ENCODE measurements at places on chromosomes 6 and 20.

GRCh38 chr6:1916334-1917070 is 306.8 kb downstream of the FOXC1 start:
- DNase-seq = no peak

- DNase-seq = no peak
Observed at GRCh38 chr6:27911956-27912446, at the start of gene OR2B2. TSS of gene OR2B2 (minus strand) at chr6:27912396. CDS start at chr6:27912319, 77 bp downstream.

- no peak for DNase-seq
Observed at GRCh38 chr6:75204217-75204958, 1.5 kb downstream of the COL12A1 start.

DNA sequence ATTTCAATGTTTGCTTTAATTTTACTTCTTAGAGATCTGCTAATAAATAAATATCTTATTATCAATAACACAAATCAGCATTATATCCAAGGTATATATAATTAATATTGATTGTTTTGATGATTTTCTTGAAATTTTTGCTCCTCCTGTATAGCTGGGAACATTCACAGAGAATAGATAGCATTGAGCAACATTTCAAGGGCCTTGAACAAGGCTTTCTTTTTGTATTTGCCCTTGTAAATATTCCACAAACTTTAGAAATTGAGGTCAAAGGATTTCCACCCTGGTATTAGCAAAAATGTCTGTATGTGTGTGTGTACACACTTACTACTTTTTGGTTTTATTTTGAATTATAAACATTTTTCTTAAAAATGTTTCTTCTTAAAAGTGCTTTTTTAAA is 205.6 kb downstream of the EYA4 start:
- no peak for DNase-seq

- DNase-seq = no peak
Observed at GRCh38 chr20:36585410-36586125, 12.2 kb downstream of the TGIF2 start.

DNA sequence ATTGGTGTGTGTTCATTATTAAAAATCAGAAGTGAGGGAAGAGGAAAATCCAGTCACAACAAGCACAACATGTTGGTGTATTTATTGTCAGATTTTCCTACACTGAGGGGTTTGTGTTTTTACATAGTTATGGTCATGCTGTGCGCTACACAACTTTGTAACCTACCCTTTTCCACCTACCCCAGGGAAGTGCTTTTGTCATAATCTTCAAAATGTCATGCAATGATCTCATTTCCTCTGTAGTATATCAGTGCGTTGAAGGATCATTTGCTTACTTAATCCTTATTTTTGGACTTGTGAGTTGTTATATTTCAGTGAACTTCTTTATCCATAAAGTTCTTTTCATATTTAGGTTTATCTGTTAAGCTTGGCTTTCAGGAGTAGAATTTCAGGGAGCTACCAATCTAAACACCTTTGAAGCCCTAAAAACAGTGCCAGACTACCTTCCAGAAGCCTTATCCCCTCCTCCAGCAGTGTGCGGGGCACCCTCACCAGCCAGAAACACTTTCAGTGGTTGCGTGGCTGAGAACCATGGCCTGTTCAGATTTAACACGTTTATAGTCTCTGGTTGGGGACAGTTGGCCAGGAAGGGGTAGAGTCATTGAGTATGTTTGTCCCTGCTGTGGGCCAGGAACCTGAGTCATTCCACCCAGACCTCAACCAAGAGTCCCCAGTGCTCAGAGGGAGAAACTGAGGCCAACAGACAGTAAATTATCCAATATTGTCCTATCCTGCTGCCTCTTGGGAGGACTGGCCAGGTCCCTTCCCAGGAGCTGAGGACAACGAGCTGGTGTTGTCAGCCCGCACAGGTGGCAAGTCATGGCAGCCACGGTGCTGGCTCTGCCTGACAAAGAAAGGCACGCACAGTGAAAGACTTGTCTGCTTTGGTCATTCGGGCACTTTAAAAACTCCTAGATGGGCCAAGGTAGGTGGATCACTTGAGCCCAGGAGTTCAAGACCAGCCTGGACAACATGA is 40.3 kb downstream of the STK35 start:
- DNase-seq = no peak

- DNase-seq = no peak
Observed at GRCh38 chr6:129575378-129576118, 134.4 kb downstream of the ARHGAP18 start.

GRCh38 chr20:37369846-37370245 is 23.9 kb downstream of the SRC start:
- DNase-seq = no peak

DNA sequence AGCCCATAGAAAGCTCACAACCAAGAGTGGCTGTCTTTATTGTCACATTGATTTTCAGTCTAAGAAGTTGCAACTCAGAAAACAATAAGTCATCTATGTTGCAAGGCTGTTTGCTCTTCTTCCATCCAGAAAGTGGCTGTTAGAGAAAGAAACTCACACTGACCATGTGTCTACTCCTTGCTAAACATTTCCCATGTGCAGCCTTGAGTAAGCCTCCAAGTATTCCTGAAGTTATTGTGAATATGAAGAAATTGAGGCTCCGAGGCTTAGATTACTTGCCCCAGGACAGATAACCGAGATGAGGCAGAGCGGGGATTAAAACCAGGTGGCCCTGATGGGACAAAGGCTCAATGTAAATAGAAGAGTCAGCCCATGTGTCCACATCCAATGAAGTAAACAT is 105.0 kb downstream of the SPTLC3 start:
- DNase-seq = no peak

DNA sequence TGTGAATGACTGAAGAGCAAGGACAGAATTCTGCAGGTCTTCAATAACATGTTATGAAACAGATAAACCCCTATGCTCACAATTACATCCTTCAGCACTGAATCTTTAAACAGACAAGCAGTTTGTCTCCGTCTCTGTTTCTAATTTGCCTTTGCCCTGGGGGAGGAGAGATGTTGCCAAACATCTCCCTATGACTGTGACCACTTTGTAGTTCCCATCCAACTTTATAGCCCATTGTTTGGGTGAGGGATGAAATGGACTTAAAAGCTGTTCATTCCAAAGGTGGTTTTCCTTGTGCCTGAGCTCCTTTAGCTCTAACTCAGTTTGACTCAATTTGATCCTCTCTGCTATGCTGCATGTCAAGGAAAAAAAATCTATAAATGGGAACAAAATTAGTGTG is 19.5 kb upstream of the ADTRP start:
- no peak for DNase-seq

- DNase-seq = no peak
Observed at GRCh38 chr6:15985379-15985959, 143.4 kb upstream of the MYLIP start.

GRCh38 chr20:34983089-34983820 is 27.6 kb downstream of the MYH7B start:
- DNase-seq = no peak

GRCh38 chr6:148608199-148608951 is 138.5 kb upstream of the UST start:
- no peak for DNase-seq

DNA sequence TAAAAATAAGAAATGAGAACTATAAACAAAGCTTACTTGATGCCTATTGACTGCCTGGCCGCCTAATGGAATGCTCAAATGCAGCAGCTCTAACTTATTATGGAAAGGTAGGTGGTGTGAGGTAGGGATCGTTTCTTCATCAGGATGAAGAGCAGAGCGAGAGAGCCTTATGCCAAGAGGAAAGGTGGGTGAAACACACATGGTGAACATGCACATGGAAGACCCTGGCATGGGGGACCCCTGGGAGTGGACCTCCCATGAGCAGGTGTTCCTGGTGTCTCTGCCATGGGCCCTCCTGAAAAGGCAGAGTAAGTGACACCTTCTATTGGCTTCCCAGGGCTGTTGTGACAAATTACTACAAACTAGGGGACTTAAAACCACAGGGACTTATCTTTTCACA is 130.1 kb downstream of the CDH4 start:
- DNase-seq = no peak

DNA sequence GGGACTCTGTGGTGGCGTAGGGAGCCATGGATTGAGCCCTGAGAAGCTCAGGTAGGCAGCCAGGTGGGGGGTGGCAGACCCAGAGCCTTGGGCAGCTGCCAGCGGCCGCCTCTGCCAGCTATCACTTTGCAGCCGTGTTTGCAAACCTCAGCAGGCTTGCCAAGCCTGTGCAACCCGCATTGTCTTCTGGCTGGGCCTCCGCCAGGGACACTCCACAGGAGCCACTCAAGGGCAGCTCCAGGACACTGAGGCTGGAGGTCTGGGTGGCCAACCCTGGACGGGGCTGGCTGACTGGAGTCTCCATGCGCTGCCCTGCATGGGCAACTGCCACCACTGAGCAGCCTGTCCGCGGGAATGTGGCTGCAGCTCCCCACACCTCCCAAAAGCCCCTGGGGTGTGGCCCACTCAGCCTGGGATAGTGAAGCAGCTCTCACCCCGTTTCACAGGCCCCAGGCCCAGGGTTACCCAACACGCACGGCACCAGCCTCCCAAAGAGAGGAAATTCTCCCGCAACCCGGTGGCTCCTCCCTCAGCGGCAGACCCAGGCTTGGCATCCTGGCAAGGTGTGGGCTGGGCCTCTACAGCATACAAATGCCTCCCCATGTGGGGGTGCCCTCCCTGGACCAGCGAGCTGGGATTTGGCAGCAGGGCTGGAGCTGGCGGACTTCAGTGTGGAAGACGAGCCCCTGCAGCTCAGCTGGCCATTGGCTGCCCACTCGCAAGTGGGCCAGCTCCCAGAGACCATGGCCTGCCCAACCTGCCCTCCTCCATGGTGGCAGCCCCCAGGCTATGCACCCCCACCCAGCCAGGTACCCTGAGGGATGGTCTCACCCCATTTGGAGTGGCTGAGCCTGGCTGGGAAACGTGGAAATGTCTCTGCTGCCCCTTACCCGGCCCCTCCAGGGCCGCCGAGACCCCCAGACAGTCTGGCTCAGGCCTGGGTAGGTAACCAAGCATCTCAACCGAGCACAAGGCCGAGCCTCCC is 2.9 kb downstream of the CHRNA4 start:
- DNase-seq = no peak

DNA sequence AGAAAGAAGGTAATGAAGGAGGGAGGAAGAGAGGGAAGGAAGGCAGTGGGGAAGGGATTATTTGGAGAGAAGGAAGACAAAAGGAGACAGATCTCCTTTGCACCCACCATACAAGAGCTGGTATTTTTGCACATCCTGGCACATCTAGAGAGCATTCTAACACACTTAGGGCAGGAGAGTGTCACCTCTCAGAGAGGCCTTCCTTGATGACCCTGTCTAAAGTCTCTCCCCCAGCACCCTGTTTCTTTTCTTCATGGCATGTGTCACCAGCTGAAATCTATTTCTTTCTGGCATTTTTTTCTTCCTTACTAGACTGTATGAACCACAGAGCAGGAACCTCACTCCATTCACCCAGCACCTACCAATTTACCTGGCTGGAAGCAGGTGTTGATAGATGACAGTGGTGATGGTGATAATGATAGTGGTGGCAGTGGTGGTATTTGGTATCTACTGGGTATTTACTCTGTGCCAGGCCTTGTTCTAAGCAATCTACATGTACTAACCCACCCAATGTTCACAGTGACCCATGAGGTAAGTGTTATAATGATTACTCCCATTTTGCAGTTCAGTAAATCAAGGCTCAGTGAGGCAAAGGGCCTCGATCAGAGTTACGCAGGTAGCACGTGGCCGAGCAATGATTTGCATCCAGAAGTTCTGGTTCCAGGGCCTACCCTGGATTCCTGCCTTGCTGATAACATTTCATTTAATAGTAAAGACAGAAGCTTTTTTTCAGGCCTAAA is 131.8 kb downstream of the NFATC2 start:
- no peak for DNase-seq

DNA sequence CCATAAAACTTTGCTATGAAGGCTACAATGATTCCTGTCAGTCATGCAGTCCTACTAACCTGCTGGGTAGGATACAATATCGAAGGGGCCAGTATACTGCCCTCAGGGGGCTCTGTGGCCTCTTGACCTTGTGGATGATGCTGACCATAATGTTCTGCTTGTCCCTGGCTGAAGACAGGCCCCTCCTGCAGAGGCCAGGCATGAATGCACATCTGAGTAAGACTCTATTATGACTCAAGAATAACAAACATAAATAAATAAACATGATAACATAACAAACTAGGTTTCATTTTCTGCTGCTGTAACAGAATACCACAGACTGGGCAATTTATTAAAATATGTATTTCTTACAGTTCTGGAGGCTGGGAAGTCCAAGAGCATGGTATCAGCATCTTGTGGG is 44.0 kb upstream of the POU5F1 start:
- DNase-seq = no peak

GRCh38 chr6:138403324-138403800 is 661 bp upstream of the HEBP2 start:
- DNase-seq = no peak

DNA sequence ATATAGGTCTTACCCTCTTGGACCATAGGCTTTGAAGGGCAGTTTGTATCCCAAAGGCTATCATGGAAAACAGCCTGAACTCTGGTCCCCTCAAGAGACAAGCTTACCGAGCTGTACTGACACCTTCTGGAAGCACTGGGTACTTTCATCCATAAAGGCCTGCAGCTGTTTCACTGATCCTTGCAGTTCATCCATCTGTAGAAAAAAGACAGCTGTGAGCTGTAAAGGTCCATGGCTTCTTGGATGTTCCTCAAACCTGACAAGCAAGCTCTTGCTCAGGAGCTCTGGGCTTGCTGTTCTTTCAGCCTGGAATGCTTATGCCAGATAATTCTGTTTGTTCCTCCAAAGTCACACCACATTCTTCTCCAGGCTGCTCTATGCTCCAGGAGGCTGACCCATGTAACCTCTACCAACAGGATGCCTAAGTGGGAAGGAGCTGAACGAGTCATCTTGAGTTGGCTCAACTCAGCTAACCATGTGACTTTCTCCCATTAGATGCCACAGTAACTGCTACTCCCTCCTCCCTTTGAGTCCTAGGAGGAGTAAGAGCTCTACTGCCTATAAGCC is 8.8 kb upstream of the NDRG3 start:
- no peak for DNase-seq

DNA sequence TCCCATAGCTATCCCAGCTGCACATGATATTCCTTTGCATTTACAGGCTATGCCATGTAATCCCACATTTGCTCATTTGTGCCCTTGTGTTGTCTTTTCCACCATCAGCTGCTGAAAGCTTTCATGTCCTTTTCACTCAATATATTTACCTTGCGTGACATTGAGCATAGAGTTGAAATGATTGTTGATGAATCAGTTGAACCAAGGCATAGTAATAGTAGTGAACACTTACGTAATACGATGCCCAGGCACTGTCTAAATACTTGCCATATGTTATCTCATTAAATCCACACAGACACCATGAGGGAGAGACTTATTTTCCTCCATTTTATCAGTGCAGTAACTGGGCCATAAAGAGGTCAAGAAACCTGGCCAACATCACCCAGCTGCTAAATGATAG is 13.1 kb downstream of the RNF8 start:
- DNase-seq = no peak

GRCh38 chr6:156617376-156617775 is 159.8 kb upstream of the ARID1B start:
- peak; percentile 7 for DNase-seq

All from cortex of kidney (tissue), 1 donor.